Activated CD8-positive, alpha-beta T cell treated with anti-CD3 and anti-CD28 coated beads for 36 hours (primary cell): ENCODE measurements at places on chromosomes 7 and 10.

DNA sequence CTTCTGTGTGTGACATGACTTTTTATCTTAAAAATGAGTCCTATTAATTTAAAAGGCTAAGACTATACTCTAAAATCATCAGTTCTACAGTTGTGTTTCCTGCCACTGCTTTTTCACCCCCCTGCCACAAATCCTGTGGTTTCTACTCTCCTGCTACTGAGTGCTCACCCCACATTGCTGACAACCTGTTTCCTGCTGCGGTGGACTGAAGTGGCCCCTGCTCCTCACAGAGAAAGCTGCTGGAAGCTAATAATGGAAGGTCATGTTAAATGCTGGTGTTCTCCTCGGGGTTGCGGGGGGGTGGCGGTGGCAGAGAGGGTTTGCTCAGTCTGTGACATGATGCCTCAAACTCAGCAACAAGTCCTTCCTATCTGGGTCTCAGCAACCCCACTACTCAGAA is 113.2 kb upstream of the INHBA start:
- DNase-seq: peak; percentile 65

DNA sequence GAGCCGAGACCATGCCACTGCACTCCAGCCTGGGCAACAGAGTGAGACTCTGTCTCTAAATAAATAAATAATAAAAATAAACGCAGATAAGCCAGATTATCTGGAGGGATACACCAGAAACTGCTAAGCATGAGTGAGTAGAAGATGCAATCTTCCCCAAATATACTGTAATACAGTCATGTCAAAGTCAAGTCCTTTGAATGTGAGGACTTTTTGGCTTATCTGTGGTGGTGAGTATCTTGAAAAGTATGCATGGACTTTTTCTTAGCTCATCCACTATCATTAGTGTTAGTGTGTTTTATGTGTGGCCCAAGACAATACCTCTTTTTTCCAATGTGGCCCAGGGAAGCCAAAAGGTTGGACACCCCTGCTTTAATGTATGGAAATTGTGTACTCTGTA is 44.7 kb upstream of the PITRM1 start:
- no peak for DNase-seq

GRCh38 chr7:159177284-159177953 is 32.8 kb upstream of the VIPR2 start:
- no peak for DNase-seq

- DNase-seq: no peak
Measured at GRCh38 chr10:34717429-34717828, 97.7 kb downstream of the PARD3 start.

DNA sequence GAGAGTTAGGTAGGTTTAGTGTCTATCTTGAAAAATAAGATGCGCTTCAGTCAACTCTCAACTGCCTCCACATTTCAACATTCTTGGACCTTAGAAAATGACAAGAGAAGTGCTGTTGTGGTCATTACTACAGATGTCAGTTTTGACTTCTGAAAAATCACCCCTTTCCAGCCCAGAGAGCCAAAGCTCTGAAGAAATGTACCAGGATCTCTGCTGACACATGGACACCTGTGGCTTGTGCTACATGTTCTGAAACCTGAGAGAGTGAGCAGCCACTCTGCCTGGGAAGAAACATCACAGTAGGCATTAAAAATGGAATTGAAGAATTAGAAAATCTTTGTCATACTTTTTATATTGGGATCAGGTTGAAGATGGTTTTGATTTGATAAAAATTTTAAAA is 35.9 kb upstream of the FEZF1 start:
- DNase-seq: no peak
